ENCODE measurements at places on chromosomes 7 and 10.
A peak's percentile ranks its signal among the peaks of the same experiment; 100 is the strongest.

GRCh38 chr10:3835770-3836169 is 50.8 kb upstream of the KLF6 start:
- no peak for ATAC-seq

GRCh38 chr10:59867590-59867989 is 38.8 kb downstream of the CCDC6 start:
- ATAC-seq = no peak

DNA sequence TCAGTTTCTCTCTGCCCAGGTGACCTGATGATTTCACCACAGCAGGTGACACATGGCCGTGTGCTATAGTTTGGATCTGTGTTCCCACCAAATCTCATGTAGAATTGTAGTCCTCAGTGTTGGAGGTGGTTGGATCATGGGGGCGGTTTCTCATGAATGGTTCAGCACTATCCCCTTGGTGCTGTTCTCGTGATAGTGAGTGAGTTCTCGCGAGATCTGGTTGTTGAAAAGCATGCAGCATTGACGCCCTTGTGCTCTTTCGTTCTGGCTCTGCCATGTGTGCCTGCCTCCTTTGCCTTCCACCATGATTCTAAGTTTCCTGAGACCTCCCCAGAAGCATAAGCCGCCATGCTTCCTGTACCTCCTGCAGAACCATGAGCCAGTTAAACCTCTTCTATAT is 85.2 kb upstream of the C1QL3 start:
- no peak for ATAC-seq

- ATAC-seq = no peak
Observed at GRCh38 chr7:94177441-94177840, 173.3 kb upstream of the BET1 start.

DNA sequence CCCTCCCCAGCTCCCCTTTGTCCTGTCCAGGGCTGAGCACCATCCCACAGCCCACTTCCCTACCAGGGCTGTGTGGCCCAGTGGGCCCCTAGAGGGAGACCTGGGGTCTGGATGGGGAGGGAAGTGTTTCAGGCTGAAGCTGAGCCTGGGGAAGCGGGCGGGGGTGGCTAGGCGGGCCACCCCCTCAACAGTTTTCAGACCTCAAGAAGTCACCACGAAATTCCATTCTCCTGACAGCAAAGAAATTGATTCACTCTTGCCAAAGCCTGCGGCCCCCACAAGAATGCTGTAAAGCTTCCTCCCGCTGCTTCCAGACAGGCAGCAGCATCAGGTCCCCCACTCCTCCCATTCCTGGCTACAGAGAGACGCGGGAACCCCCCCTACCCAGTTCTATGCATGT is 2.5 kb upstream of the LFNG start:
- no peak for ATAC-seq

- no peak for ATAC-seq
Observed at GRCh38 chr7:148620749-148621359, 30.3 kb downstream of the C7orf33 start.

DNA sequence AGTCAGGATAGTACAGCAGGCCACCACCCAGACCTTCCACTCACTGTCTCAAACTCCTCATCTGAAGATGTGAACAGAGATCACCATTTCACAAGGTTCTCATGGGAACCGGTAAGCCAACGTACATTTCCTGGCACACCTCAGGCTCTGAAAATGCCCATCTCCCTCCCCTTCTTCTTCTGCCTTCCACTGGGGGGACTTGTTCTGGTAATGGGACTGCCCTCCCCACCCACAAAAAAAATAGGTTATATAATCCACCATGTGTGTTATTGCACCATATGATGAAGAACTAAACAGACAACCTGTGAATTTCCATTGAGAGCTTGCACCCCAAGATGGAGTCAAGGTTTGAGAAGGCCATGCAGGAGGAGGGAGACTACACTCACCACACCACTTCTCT is 42.1 kb upstream of the IKZF1 start:
- ATAC-seq = no peak

DNA sequence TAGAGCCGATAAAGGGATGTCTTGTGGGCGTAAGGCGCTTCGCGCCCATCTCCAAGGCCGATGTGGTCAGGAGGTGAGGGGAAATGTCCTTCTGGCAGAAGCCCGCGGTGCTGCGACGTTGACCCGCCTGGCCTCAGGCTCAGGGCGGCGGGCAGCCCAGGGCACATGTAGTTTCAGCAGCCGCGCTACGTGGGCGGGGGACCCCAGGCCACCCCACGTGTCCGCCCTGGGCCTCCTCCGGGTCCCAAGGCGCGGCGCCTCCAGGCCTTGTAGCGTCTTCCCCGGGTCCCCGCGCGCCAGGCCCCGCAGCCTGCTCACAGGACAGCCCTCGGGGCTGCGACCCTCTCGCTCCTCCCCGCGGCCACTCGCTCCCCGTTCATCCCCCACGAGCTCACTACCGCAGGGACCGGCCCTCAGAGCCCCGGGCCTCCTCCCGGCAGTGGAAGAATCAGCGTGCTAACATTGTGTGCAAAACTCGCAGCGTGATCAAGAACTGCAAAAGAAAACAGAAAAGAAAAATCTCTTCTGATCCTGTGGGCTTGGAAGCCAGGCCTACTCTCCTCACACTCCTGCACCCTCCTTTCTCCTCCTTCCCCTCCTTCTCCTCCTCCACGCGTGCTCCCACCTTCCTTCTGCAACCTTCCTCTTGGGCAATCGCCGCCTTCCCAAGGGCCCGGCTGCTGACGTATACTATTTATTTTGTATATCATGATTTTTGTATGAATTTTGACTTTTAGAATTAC is 4.4 kb upstream of the TBX20 start:
- ATAC-seq = no peak

DNA sequence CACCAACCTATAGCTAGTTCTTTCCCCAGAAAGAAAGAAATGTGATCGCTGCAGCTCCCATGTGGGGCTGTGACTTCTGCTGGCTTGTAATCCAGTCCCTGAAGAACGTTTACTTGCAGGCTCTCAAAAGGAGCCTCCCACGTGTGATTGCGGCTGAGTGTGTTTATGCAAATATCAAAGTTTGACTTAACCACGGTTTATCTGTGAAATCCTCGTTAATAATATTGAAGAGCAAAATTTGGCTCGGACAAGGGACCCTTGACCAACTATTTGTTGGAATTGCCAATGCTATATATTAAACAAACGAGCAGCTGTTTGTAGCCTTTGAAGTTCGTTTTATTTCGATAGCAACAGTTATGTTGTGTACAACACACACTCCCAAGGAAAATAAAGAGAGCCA is 470.1 kb upstream of the NRP1 start:
- ATAC-seq = no peak

- ATAC-seq = no peak
Observed at GRCh38 chr7:151802469-151802846, 74.5 kb downstream of the PRKAG2 start.

DNA sequence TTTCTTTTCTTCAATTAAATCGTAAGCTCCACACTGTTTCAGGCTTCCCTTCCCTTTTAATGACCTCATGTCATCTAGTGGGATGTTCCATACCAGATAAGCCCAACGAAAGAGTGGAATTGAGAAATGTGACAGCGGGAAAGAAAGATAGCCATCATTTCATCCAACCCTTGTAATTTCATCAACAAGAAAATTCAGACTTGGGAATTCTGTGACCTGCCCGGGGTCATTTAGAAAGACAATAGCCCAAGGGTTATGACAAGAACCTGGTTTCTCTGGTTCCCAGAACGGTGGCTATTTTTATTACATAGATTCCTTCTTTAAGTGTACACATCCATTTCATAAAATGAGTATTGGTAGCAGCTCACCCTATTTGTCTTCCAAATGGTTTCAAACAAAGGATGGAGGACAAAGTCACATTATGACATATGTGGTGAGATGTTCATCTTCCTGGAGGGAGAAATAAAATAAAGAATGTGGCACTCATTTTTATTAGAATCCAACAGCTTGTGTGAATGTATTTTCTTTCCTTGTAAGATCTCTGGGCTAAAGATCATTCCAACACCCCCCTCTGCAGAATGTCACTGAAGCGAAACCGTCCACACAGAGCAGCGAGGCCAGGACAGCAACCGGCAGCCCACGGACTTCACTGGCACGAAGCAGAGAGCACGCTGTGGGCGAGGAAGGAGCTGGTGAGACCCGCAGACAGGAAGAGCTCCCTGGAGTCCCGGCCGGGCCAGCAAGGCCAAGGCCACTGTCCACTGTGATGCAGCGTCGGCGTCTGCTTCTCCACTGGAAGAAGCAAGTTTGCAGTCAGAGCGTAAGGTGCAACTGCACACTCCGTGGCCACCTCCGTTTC is 199.9 kb downstream of the KLF6 start:
- ATAC-seq = no peak

DNA sequence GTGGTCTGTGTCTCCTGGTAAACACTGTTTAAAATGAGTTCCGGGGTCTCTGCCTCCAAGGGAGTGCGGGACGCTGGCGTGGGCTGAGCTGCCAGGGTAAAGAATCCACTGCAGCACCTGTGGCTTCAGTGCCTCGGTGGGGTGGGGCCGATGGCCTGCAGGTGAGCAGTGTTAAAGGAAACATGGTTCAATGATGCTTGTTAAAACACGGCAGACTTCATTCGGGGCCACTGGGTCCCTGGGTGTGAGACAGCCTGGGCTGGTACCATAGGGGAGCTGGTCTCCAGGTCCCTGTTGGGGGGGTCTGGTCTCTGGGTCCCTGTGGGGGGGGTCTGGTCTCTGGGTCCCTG is 24.9 kb upstream of the KNDC1 start:
- no peak for ATAC-seq

DNA sequence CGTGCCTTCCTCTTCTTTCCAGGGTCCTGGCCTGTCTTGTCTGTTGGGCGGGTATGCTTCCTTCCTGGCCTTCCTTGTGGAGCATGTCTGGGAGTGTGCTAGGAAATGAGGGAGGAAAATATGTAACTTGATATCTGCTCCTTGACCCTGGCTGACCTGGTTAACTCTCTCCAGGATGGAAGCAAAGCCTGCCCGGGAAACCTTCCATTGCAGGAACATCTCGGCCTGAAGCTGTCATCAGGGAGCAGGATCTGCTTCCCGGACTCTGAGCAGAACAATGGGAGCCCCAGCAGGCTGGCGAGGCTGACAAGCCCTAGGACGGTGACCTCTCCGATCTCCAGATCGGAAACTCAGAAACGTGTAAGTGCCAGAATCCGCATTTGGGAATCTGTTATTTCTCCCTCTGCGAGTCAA is 340.3 kb downstream of the FRMD4A start:
- ATAC-seq = no peak

DNA sequence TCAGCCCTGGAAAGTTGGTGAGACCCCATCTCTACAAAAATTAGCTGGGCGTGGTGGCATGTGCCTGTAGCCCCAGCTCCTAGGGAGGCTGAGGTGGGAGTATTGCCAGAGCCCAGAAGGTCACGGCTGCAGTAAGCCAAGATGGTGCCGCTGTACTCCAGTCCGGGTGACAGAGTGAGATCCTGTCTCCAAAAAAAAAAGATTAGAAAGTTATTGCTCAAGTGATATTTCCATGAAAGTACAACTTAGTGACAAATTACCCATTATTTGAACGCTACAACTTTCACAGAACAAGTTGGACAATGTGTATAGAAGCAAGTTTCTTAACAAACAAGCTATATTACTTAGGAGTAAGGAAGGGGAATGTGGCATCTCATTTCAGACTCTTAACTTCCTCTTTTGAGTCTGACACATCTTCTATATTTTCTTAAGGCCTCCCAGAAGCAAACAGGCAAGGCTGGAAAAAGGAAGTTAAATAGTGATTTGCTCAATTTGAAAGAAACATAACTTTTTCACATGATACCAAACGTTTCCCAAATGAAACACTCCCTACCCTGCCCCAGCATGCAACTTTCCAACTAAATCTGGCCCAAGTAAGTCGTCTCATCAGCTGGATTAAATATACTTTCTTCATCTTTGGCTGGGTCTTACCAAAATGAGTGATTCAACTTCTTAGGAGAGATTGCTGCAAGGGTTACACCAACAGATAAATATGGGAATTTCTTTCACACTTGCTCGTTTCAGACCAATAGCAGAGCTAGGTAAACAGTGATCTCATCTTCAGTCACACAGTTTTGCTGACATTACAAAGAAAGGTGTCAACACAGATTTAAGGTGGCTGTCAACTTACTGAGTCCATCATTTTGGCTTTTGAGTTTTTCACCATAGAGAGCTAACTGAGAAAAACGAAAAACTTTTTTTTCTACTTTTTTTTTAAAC is 66.3 kb upstream of the KLF6 start:
- ATAC-seq = no peak

DNA sequence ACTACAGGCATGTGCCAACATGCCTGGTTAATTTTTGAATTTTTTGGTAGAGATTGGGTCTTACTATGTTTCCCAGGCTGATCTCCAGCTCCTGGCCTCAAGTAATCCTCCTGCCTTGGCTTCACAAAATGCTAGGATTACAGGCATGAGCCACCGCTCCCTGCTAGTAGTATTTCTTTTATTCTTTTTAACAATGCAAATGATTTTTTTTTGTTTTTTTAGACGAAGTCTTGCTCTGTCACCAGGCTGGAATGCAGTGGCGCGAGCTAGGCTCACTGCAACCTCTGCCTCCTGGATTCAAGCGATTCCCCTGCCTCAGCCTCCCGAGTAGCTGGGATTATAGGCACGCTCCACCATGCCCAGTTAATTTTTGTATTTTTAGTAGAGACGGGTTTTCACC is 58.1 kb downstream of the SVIL start:
- ATAC-seq = no peak

DNA sequence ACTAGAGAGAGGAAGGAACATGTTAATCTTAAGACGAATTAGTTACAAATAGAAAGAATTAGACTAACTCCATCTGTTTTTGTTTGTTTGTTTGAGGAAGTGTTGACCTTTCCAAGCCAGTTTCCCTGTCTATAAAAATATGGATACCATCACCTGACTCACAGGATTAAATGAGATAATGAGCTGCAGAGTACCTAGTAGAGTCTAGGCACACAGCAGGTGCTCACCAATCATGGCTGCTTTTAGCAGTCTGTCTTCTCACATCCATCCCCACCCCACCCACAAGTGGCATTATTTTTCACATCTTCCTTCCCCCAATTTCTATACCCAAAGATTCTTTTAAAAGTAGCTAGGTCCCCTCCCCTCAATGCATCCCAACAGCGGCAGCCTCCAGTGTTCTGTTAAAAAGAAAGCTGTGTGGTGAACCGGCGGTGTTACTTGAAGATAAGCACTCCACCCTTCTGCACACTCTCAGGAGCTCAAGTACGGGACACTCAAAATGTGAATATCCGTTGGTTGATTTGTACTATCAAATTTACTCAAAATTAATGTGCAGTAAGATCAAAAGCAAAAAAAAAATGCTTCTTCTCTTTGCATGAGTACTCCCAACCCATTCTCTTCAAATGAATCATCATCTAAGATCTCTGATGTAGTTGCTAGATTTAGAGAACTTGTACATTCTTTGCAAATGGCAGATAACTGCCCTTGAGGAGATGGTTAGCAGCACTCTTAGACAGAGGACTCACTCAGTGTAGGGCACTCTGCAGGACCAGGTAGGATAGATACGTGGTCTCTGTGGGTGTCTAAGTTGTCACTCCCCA is 145.4 kb upstream of the ASAH2 start:
- no peak for ATAC-seq

- ATAC-seq = peak; percentile 31
Observed at GRCh38 chr7:140674899-140675701, 2.4 kb downstream of the ADCK2 start.

GRCh38 chr7:131513245-131514061 is 43.0 kb downstream of the PODXL start:
- peak; percentile 99 for ATAC-seq
